ENCODE measurements at places on chromosomes 3 and 15.
A peak's percentile ranks its signal among the peaks of the same experiment; 100 is the strongest.

DNA sequence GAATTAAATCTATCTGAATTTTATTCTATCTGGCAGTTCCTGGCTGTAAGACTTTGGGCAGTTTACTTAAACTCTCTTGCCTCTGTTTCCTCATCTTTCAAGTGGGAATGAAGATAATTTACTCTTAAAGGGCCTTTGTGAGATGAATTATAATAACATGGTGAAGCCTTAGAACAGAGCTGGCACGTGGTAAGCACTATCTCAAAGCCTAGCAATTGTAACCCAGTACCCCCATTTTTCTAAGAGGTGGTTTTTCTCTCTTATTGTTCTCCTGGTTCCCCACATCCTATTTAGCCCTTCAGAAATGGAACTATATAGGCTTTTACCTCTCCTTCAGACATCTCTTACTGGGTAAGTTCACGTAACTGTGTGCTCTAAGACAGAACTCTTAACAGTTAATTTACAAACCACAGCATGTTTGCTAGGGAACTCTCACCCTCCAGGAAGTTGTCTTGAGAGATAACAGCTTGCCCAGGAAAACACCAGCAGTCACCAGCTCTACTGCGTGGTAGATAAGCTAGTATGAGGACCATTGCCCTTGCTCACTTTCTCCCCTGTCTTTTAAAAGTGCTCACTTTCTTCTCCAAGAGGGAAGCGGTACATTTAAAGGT is 12.3 kb upstream of the CRBN start:
- no peak for DNase-seq

- no peak for DNase-seq
Observed at GRCh38 chr3:162111861-162112260, 615.3 kb downstream of the OTOL1 start.

- no peak for DNase-seq
Observed at GRCh38 chr3:133457465-133458067, 57.7 kb downstream of the BFSP2 start.

DNA sequence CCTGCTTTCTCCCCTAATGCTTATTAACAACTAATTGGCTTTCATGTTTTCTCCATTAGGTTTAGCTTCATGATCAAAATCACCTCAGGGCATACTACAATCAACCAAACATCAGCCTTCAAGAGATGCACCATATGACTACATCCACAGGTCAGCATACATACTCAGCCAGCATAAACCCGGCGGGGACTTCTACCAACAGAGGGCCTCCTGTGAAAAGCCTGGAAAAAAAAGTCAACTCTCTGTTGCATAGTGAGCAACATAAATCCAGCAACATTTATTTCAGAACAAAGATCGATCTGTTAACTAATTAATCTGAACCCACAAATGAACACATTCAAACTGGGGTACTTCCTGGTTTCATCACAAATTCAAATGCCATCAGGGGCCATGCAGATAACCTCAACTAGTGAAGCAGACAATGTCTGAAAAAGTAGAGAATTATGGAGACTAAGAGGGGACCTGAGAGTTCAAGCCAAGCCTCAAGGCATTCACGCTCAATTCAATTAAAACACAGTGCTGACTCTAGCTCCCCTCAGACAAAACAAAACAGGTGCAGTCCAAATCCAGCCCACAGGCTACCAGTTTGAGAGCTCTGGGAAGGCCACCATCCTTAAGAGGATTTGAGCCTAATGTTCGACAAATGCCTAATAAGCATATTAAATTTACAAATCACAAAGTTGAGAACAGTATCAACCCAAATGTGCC is 124.5 kb downstream of the MAGI1 start:
- no peak for DNase-seq

DNA sequence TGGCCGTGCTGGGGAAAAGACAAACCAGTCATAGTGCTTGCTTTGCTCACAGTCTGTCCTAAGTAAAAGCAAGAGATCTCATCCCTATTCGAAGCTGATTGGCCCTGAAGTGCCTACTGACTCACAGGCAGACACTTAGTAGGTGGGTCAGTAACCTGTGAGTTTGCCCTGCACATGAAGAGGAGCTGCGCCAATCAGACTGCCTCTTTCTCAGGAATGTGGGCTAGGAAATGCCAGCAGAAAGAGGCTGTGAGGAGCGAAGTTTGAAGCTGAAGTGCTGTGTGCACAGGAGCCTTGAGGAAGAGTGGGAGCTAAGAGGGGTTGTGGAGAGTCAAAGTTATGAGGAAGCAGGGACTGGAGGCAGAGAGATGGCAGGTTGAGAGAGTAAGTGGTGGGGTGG is 126.8 kb downstream of the IL20RB start:
- DNase-seq, result no peak

DNA sequence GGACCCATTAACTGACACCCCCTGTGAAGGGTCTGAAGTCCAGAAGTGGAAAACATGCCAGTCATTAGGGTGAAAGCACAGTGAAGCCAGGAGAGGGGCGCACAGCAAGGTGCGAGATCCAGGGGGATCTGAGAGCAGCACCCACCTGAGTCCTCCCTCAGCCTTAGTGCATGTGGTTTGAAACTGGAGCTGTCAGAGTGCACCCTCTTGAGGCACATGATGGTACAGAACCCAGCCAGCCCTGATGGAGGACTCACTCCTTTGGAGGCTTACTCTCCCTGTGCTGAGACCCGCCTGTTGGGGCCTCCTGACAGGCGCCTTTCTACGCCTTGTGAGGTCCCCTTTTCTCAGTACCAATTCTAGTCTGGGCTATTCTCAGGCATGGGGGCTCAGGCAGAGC is 77.8 kb downstream of the IL20RB start:
- DNase-seq, result no peak

DNA sequence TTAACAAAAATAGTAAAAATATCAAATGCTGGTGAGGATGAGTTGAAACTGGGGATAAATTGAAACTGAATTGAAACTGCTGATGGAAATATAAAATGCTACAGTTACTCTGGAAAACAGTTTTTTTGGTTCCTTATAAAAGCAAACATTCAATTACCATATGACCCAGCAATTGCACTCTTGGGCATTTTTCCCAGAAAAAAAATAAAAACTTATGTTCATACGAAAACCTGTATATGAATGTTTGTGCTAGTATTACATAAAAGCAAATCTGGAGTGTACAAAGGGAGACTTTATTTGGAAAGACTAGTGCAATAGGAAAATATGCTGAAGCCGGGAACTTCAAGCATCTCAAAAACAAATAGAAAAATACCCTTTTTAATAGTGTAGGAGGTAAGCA is 857.9 kb upstream of the CADM2 start:
- DNase-seq, result no peak

DNA sequence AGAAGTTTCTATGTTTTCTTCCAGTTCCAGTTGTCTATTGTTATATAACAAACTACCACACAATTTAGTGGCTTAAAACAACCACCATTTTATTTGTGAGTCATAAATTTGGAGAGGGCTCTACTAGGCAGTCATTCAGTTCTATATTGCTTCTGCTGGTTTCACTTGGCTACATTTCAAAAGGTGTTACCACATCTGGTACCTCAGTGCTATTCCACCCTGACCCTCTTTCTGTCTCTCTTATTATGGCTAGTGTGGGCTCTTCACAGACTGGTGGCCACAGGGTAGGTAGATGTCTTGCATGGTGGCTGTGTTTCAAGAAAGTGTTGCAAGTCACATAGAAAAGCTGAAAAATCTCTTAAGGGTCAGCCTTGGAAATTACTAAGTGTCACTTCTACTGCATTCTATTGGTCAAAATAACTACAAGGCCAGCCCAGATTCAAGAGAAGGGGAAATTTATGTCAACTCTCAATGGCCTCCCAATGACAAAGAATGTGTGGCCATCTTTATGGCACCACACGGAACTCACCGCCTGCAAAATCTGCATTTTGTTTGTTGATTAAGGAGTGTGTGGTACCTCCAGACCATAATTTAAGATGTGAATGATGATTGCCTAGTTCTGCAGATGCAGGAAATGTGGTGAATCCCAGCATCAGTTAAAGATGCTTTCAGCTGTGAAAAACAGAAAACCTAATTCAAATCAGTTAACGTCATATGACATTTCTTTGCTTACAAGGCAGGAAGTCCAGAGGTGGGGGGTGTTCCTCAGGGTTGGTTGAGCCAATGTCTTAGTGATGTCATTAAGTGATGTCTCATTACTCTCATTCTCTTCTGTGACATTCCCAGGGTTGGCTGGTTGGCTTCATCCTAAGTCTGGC is 105.8 kb upstream of the RASGRP1 start:
- no peak for DNase-seq

GRCh38 chr3:144127700-144128099 is 156.1 kb downstream of the DIPK2A start:
- no peak for DNase-seq

DNA sequence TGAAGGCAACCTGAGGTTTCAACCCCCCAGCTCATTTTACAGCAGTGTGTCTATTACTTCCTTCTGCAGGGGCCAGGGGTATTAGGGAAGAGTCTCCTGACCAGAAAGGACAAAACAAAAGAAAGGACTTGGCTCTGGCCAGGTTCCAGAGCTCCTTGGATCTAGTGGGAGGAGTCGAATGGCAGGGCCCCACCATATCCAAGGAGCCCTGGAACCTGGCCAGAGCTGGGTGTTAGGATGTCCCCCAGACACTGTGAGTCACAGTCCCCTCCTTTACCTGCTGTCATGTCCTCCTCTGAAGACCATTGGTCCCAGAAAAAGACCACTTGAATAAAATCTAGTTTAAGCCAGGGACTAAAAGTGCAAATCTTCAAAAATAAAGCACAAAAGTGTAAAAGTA is 113.2 kb downstream of the EEFSEC start:
- DNase-seq, result no peak

DNA sequence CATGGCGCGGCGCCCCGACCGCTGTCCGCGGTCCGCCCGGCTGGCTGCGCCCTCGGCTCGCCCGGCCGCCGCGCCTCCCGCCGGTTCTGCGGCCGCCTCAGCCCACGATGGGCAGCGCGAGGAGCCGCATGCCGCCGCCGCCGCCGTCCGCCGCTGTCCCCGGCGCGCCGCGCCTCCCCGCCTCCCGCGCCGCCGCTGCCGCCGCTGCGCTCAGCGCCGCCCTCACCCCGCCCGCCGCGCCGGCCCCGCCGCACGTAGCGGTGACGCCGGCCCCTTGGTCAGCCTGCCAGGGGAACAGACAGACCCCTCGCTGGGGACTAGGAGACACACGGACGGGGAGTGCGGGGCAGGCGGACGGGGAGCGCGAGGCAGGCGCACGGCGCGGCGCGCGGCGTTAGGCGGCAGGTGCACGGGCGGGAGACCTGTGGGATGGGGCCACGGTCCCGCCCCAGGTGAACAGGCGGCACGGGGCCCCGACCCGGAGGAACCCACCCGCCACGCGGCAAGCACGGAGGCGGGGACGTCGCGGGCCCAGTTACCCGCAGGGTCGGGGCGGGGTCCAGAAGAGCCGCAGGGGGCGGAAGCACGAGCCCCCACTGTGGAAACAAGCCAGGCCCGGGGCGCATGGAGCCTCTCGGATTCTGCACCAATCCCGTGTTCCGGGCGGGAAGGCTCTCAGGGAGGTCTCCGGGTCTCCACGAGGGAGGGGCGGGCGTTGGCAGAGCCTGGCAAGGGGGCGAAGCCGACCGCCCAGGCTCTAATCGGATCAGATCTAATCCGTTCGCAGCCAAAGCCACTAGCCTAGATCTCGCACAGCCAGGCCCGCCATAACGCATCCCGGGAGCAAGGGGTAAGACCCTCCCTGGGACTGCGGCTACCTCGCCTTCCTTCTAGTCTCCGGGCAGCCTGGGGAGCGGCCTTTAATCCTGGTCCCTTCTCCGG is at the start of gene CSPG5:
CSPG5 (minus strand) TSS at position 175 of the 942 bp plus-strand sequence; CDS start at position 3, 172 bp downstream.
- DNase-seq, result no peak

DNA sequence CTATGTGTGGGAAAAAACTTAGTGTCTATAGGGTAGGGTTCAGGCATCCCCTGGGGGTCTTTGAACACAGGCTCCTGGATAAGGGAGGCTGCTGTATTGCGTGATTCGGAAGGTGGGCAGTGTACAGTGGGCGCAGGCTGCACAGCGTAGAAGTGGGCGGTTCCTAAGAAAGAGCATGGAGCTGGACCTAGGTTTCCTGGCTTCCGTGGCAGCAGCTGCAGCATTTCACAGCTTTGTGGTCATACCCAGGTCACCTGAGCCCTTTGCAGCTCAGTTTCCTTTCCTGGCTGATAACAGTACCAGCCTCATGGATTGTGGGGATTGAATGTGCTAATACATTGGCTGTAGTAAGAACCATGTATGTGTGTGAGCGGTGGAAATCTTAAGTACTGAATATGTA is 22.2 kb downstream of the CFAP100 start:
- no peak for DNase-seq

GRCh38 chr3:179268400-179269051 is 17.6 kb upstream of the KCNMB3 start:
- no peak for DNase-seq

DNA sequence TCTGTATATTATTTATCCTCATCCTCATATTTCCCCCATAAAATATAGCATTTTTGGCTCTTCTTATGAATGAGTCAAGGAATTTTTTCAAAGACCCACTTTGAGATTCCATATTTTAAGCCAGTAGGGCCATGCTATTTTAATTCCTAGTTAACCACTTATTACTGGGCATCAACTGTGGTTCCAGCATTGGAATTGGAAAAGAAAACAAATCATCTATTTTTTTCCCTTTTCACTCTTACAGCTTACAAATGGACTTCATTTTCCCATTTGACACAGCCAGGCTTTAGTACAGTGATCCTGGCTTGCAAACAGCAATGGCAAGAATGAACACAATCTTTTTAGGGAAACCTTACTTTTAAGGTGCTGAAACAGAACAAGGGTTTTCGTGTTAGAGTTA is 19.4 kb upstream of the PLCL2 start:
- no peak for DNase-seq

DNA sequence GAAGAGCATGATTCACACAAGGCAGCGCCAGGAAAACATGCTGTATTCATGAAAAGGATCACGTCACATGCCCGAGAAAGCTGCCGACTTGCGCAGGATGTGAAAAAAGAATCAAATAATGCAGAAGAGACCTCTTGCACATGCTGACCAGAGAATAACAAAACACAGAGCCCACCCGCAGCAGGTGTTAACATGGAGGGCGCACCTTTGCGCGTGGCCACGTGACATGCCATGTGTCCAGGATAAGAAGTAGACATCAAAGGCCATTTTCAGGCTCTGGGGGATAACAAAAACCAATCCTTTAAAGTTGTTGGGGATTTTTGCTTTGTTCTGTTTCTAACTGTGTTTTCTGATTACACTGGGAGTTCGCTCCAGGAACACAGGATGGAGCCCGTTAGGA is 1332.8 kb downstream of the ZPLD1 start:
- no peak for DNase-seq

DNA sequence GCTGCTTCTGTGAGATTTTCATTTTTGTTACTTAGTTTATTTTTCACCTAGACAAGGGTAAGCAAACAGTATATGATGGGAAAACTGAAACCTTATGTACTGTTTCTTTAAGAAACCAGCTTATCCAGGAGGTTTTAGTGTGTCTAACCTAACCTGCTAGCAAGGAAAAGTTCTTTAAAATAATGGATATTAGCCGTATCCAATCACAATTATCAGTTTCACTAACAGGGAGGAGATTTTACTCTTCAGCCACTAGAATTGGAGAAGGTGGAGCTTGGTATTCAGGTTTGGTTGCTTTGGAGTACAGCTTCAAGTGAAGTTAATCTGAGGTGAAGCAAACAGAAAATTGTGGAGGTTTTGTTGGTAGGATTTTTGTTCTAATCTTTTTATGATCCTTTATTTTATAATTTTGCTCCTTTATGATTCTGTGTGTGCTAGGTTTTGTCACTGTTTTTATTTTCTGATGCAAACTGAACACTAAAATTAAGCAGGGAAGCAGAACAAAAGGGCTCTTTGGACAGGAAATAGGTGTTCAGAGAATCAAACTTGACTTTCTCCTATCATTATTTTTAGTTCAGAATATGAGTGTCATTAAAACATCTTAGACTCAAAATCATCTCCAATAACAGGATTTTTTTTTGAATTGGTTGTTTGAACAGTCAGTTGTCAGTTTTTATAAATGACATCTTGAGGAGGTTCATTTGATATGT is 13.0 kb downstream of the ZFAND6 start:
- peak; percentile 81 for DNase-seq

GRCh38 chr15:74906067-74906449 is 593 bp downstream of the FAM219B start:
- no peak for DNase-seq
